ENCODE measurements at places on chromosomes 12 and 14.

- DNase-seq: no peak
Observed at GRCh38 chr14:91893007-91893406, 25.7 kb upstream of the TC2N start.

- no peak for DNase-seq
Observed at GRCh38 chr14:103775506-103775905, 59.9 kb downstream of the ZFYVE21 start.

- no peak for DNase-seq
Observed at GRCh38 chr12:41439801-41440200, 251.7 kb downstream of the PDZRN4 start.

DNA sequence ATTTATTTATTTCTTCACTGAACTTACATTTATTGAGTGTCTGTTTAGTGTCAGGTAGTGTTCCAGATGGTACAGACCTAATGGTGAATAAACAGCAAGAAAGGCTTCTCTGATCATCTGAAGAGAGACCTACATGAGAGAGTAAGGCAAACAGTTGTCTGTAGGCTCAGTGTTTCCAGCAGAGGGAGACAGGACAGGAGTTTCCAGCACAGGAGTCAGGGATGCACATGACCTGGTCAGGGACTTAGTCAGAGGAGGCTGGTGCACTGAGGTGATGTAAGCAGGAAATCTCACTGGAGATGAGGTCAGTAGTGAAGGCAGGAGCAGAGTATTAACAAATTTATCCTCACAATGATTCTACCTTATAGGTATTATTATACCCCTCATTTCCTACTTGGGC, 233.2 kb downstream of the MDGA2 start:
- no peak for DNase-seq

DNA sequence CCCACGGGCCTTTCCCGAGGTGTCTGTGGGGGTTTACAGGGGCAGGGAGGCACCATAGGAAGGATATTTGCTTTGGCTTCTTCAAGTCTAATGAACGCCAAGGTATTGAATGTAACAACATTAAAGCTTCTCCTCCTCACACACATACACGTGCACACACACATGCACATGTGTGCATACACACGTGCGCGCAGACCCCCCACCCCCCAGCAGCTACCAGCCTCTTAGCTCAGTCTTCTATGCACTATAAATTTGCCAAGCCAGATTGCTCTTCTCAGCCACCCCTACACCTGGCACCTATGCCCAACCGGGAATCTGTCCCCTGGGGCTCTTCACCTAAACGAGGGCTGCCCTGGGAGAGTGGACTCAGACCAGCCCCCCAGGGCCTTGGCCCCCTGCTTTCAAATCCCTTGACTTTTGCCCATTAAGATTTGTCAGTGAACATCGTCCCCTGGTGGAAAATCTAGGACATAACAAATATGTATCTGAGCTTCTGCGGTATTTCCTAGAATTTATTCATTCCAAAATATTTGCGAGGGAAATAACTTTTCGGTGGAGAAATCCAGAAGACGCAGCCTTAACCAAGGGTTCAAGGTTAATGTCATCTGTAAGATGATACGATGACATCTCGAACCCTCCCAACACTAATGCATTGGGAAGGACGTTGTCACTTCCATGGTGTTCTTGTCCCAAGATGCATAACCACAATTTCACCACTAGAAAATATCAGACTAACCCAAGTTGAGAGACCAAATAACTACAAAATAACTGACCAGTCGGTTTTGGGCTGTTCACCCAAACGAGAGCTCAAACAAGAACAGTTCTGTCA, 330.4 kb downstream of the MED13L start:
- no peak for DNase-seq

GRCh38 chr12:130491421-130492357, 154.0 kb downstream of the PIWIL1 start:
- no peak for DNase-seq

DNA sequence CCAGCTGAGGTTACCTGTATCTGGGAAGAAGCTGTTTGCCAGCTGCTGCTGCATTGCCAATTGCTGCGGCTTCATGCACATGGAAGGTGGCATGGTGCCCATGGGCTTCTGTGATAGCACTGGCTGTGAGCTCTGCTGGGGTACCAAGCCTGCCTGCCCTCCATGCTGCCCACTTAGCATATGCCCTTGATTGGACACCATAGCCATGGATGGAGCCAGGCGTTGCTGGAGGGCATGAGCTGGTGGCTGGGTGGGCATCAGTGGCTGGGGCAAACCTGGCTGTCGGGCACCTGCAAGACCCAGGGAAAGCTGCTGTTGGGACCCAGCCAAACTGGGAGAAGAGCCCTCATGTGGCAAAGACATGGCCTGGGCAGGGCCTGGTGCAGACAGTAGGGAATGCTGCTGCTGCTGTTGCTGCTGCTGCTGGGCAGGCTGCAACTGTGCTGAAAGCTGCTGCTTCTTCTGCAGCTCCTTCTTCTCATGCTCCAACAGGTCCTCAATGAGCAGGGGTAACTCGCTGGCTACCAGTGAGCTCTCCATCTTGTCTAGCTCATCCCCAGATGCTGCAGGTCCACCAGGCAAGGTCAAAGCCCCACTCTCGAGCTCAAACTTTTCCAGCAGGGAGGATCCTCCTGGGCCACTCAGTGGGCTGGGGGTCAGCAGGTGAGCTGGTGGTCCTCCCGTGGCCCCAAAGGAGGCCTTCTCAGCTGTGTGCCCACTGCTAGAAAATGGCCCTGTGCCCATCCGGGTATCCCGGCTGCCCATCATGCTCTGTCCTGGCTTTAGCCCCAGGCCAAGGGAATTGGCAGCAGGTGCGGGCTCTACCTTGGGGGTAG, 18.8 kb upstream of the PRKAG1 start:
- DNase-seq: no peak

DNA sequence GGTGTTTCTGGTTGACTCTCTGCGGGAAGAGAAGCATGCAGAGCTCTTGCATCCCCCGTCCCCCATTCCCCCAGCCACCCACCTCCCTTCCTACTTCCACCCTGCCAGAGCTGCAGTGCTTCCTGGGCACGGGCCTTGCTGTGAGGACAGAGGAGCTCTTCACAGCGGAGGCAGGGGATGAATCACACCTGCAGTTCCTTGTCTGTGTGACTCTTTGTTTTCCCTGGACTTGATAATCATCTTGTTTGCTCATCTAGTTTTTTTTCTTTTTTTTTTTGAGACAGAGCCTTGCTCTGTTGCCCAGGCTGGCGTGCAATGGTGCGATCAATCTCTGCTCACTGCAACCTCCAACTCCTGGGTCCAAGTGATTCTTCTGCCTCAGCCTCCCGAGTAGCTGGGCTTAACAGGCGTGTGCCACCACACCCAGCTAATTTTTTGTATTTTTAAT, 27.8 kb downstream of the ANKRD9 start:
- no peak for DNase-seq

GRCh38 chr12:113971392-113971791, 5.3 kb upstream of the RBM19 start:
- DNase-seq: no peak

- DNase-seq: no peak
Observed at GRCh38 chr12:67694306-67694900, 45.9 kb downstream of the DYRK2 start.

- DNase-seq: no peak
Observed at GRCh38 chr12:3976351-3976938, 103.2 kb upstream of the PARP11 start.

DNA sequence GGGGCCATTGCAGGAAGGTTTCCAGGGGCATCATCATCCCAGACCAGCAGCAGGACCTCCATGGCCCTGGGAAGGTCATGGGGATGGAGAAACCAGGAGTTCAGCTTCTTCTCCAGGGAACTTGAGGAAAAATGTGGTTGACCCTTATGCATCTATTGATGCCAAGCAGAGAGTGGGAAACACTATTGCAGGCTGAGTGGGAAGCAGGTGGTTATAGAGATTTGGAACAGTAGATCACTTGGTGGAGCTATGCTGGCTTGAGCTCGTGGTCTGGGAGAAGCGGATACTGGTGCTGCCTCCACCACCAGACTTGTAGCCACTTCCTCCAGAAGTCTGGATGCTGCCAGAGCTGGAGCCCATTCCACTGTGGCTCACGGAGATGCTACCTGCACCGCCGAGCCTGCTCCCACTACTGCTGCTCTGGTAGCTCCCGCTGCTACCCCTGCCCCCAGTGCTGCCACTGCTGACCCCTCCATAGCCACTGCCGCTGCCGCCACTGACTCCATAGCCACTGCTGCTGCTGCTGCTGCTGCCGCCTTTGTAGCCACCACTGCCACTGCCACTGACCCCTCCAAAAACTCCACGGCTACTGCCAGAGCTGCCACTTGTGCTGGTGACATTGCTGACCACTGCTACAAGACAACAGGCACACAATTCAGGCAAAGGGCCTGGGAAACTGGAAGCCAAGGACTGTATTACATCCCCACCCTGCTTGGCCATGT, 8.5 kb downstream of the KRT76 start:
- no peak for DNase-seq

GRCh38 chr14:32883188-32883587, 55.5 kb upstream of the NPAS3 start:
- no peak for DNase-seq

- DNase-seq: no peak
Observed at GRCh38 chr14:31435276-31435675, 14.9 kb upstream of the HEATR5A start.

- DNase-seq: no peak
Observed at GRCh38 chr12:126061777-126062176, 996.5 kb downstream of the AACS start.

GRCh38 chr12:56451147-56451546, 1.9 kb upstream of the TIMELESS start:
- no peak for DNase-seq

DNA sequence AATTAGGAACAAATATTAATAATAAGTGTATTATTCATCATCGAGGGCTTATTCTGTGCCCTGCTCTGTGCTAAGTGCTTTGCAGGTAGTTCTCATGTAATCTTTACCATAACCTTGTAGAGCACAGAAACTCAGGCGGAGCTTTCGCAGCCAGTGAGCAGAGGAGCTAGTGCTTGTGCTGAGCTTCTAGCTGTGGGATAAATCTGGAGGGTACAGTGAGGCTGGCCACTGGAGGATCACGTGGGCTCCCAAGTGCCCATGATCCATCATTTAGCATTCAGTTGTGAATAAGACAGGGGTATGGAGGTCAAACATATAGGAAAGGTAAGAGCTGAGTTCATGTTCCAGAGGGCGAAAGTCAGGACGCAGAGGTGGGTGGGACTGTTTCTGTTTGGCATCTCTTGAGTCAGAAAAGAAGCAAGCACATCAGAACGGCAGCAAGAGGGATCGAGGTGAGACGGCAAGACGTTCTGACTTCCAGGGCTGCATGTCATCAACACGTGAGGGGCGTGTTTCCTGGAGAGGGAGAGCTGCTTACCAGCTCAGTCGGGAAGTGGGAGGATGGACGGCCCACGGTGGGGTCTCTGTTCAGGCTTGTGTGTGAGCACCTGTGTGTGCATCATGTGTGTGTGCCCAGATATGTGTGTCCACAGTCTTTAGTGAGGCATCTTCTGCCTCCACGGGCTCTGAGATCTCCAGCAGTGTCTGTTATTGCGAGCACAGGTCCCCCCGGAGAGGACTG, 16.8 kb upstream of the KRT80 start:
- no peak for DNase-seq

GRCh38 chr14:99148861-99149610, 123.0 kb downstream of the BCL11B start:
- no peak for DNase-seq

DNA sequence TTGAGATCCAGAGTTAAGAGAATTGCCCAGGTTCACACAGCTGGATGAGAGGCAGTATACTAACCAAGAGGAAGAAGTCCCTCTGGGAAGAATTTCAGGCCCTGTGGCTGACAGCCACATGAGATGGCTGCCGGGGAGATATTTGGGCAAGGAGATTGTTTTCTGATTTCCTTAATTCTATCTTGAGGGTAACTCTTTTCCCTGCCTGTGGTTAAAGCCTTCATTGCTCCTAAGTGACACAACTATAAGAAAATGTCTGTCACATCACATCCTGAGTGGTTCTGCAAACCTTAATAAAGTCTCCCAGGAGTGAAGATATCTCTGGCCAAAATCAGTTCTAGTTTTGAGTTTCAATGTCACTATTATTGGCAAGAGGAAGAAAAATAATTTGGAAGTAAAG, 9.6 kb downstream of the ARHGDIB start:
- no peak for DNase-seq

DNA sequence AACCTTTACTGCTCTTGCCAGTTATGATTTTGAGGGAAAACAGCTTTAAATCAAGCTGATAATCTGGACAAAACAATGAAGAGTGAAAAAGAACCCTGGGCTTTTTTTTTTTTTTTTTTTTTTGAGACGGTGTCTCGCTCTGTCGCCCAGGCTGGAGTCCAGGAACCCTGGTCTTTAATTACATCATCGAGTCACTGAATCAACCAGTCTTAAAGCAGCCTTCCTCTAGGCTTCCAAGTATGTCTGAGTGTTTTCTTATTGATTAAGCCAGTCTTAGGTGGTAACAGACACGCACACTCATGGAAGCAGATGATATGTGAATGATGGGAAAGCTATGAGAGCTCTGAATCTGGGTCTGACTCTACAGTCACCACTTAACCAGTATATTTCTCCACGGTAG, 5.9 kb upstream of the VCPKMT start:
- no peak for DNase-seq

DNA sequence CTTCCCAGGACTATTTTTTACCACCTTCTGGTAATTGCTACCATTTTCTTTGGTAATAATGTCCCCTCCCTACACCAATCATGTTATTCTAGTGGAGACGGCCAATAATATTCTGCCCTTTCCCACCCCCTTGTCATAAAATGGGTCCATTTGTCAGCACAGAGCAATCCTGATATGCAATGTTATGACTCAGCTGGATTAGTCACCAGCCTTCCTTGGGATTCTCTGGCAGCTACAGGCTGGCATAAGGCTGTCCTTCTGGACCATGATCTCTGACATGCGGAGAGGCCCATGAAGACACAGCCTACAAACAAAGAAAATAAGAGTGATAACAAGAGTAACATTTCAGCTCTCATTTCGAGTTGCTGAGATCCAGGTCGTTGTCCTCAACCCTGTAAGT, 222.0 kb upstream of the CPNE8 start:
- DNase-seq: no peak

DNA sequence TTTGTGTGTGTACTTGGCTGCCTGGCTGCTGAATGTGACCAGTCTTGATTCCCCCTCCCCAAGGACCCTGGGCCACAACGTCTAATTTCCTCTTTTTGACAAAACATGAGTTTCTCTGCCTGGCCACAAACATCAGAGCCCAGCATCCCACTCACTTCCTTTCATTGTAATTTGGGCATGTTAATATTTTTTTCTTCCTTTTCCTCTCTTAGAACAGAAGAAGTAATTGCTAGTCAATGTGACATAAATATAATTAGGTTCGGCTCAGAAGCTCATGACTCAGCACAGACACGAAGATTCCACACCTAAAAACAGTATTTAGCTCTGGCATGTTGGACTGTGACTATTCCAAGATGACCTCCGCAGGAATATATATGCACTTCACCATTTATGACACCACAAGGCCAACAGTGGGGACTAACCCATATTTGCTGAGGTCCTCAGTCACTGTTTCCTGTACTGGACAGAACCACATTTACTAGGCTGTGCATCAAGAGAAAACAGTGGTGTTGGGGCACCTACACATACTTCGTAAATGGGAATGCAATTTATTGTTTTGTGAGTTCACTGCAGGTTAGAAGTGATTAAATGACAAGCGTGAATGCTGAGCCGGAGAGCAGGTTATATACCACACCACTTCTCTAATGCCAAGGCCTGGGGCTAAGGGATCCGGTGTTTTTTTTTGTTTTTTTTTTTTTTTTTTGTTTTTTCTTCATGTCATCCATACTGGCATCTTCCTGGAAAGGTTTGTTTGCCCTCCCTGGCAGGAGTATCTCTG, 4.2 kb downstream of the GSG1 start:
- no peak for DNase-seq

- no peak for DNase-seq
Observed at GRCh38 chr14:88380405-88380804, 5.1 kb upstream of the SPATA7 start.

Measured in activated naive CD4-positive, alpha-beta T cell treated with Interleukin-2 at 50 U/mL for 16 hours (primary cell).